Right lung (tissue), 10 donors: ENCODE measurements at places on chromosomes 5 and 9. TPM values are rescaled to one million over a fixed set of nuclear protein-coding genes. Genes with fewer than 3 reads are reported as not detected.

Gene TICAM2
- 2.8 TPM for polyA plus RNA-seq

Gene TTLL11
- 8.8 TPM for polyA plus RNA-seq

Gene HAVCR1
- polyA plus RNA-seq: 1.1 TPM

Gene SARDH
- 10.5 TPM for polyA plus RNA-seq

Gene ZNF169
- 10.2 TPM for polyA plus RNA-seq

Gene MEIKIN
- polyA plus RNA-seq: not detected

Gene CHSY3
- polyA plus RNA-seq: 7.7 TPM

- no peak for DNase-seq
These were observed 216.8 kb upstream of the PIK3R1 start for GRCh38 chr5:67998709-67999261.

GRCh38 chr5:87081511-87082372 is 185.9 kb upstream of the RASA1 start:
- no peak for DNase-seq

DNA sequence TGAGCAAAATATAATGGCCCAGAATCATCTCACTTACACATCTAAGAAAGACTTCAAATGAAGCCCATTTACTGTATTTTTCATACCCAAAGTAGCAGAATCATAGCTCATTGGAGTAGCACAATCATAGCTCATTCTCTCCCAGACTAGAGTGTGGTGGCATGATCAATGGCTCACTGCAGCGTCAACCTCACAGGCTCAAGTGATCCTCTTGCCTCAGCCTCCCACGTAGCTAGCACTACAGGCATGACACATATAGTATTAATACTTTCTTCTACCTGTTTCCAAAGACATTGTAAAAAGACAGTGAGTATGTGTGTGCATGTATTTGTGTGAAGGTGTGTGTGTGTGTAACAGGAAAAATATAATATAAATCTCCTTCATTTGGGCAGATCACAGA is 1247.9 kb upstream of the ACO1 start:
- DNase-seq: no peak

- DNase-seq: no peak
These were observed 50.3 kb upstream of the C5orf58 start for GRCh38 chr5:170182491-170182890.

- DNase-seq: no peak
These were observed 53.7 kb upstream of the FABP6 start for GRCh38 chr5:160175438-160176218.

DNA sequence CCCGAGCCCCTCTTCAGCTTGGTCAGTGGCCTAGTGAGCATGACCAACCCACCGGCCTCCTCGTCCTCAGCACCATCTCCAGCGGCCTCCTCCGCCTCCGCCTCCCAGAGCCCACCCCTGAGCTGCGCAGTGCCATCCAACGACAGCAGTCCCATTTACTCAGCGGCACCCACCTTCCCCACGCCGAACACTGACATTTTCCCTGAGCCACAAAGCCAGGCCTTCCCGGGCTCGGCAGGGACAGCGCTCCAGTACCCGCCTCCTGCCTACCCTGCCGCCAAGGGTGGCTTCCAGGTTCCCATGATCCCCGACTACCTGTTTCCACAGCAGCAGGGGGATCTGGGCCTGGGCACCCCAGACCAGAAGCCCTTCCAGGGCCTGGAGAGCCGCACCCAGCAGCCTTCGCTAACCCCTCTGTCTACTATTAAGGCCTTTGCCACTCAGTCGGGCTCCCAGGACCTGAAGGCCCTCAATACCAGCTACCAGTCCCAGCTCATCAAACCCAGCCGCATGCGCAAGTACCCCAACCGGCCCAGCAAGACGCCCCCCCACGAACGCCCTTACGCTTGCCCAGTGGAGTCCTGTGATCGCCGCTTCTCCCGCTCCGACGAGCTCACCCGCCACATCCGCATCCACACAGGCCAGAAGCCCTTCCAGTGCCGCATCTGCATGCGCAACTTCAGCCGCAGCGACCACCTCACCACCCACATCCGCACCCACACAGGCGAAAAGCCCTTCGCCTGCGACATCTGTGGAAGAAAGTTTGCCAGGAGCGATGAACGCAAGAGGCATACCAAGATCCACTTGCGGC is 1.8 kb downstream of the EGR1 start:
- no peak for DNase-seq

DNA sequence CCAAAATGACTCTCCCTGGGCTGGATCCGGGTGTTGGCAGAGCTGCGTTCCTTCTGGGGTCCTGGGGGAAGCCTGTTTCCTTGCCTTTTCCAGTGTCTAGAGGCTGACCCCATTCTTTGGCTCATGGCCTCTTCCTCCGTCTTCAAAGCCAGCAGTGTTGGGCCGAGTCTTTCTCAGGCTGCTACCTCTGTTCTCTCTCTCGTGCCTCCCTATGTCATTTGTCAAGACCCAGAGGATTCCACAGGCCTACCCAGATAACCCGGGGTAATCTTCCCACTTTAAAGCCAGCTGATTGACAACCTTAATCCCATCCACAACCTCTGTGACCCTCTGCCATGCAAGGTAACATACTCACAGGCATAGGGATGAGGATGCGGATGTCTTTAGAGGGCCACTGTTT is 55.0 kb upstream of the KCNMB1 start:
- DNase-seq: no peak

DNA sequence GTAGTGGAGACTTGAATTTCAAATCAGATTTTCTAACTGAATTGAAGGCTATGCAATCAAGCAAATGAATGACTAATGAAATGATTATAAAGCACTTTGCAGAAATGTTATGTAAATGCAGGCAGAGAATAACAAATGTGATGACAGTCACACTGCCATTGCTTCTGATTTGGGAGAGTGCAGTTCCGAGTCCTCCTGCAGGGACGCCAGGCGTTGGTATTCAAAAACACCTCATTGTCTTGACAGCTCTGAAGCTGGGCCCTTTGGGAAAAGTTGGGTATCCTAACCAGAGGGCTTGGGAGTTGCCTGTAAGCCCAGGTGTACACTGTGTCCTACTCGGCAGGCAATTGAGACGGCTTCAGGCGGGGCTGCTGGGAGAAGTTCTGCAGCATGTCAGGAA is 57.9 kb downstream of the C5orf15 start:
- DNase-seq: no peak

GRCh38 chr5:150052956-150053712 is 33.2 kb downstream of the CSF1R start:
- no peak for DNase-seq

DNA sequence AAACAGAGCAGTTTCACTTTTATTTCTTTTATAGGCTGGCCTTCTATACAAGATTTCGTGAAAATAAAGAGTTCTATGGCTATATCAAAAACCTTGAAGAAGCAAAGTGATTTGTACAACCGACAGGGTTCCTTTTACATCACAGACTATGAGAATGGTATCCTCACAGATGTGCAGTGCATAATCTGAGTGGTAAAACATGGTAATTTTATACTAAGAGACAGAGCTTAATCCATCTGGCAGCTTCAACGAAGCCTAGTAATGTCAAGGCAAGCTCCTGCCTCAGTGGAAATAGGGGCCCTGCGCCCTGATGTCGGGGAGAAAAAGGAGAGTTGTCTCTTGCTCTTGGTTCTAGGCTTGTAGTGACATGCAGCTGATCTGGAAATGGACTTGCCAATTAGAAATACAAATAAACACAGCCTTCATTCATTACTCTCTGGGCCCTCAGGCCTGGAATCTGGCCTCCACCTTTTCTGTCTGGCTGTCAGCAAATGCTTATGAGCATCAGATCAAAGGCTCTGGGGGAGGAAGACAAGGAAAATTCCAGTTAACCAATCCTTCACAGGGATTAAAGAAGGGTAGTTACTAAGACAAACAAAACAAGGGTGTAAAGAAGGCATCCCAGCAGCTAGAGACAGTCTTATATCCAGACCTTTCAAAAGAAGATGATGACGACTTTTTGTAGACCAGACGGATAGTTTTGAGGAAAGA is 33.6 kb upstream of the TRIM32 start:
- DNase-seq: no peak

DNA sequence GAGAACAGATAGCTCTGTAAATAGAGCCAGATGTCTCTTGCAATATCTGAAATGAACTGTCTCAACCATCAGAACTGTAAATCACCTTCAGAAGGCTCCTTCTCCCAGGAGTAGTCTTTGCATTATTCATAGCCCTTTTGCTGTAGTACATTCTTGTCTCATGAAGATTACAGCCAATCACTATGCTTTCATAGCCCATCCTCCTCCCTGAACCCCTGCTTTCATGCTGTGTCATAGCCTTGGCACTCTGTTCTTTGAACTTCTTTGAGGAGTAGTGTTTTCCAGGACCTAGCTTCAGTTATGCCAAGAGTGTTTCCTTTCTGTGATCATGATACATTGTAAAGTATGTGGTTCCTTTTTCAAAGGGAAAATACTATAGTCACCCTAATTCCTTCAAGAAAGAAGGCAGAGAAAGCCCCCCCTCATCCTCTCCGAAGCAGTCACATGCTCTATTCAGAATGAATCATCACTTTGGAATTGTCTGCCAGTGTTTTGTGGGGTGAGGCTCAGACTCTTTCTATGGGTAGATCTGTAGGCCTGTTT is 61.1 kb downstream of the GRIA1 start:
- no peak for DNase-seq

- DNase-seq: no peak
These were observed 62.0 kb upstream of the RNU6ATAC start for GRCh38 chr9:134226221-134226930.
